ENCODE measurements at places on chromosomes 16 and 17.
A peak's percentile ranks its signal among the peaks of the same experiment; 100 is the strongest.

- no peak for DNase-seq
Observed at GRCh38 chr16:54510685-54511221, 224.2 kb upstream of the IRX3 start.

DNA sequence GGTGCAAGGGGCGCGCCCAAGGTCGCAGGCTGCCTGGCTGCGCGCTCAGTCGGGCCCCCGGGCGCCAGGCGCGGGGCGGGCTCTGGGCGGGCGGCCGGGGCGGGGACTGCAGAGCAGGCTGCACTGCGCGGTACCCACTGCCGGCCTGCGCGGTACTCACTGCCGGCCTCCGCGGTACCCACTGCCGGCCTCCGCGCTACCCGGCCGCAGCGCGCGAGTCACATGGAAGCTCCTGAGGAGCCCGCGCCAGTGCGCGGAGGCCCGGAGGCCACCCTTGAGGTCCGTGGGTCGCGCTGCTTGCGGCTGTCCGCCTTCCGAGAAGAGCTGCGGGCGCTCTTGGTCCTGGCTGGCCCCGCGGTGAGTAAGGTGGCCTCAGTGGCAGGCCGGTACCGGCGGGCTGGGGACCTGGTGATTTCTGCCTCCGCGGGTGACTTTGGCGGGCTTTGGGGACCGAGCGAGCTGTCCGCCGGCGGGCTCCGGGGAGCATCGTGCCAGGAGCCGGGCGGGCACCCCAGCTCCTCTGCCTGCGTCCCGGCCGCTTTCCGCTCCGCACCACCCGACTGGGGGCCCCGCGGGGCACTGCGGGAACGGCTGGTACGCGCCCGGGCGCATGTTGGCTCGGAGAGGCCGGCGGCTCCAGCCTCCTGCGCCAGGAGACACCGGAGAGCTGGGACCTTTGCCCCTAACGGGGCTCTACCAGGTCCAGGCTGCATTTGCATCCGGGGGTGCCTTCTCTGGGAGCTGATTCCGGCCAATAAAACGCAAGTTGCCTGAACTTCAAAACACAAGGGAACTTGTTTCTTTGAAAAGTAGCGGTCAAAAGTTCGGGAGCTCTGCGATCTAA, at the start of gene SLC47A1:
SLC47A1 (plus strand) TSS at position 137 of the 844 bp plus-strand sequence; CDS start at position 223, 86 bp downstream.
- no peak for DNase-seq

GRCh38 chr17:44065668-44066203, 735 bp downstream of the LSM12 start:
- no peak for DNase-seq

- DNase-seq: no peak
Observed at GRCh38 chr16:64866021-64866420, 255.8 kb downstream of the CDH11 start.

- DNase-seq: no peak
Observed at GRCh38 chr16:56732366-56732765, 2.4 kb downstream of the NUP93 start.

GRCh38 chr16:67857547-67858233, 10.2 kb upstream of the CENPT start:
- peak; percentile 38 for DNase-seq

- DNase-seq: peak; percentile 6
Observed at GRCh38 chr17:32265192-32265923, at the start of gene RHBDL3. Gene RHBDL3 (plus strand): TSS chr17:32265832. CDS start chr17:32266190, 358 bp downstream.

DNA sequence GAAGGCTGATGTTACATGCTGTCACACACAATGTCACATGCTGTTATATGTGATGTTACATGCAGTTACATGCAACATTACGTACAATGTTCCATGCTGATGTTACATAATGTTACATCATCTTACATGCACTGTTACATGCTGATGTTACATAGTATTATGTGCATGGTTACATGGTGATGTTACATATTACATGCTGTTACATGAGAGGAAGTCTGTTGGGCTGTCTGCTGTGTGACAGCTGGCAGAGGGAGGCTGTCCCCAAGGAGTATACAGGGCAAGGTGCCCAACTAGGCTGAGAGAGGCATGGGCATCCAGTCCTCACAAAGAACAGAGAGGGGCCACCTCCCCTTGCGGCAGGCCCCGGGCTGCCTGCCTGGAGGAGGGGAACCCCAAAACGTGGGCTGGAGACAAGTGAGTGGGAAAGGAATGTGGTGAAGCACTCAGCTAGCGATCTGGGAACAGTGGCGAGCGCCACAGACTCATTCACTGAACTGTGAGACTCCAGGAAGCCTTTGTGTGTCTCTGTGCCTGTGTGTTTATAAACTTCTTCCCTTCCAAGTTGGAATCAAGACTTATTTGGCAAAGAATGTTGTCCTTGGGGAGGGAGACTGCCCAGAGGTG, 30.6 kb downstream of the TMEM92 start:
- DNase-seq: no peak

DNA sequence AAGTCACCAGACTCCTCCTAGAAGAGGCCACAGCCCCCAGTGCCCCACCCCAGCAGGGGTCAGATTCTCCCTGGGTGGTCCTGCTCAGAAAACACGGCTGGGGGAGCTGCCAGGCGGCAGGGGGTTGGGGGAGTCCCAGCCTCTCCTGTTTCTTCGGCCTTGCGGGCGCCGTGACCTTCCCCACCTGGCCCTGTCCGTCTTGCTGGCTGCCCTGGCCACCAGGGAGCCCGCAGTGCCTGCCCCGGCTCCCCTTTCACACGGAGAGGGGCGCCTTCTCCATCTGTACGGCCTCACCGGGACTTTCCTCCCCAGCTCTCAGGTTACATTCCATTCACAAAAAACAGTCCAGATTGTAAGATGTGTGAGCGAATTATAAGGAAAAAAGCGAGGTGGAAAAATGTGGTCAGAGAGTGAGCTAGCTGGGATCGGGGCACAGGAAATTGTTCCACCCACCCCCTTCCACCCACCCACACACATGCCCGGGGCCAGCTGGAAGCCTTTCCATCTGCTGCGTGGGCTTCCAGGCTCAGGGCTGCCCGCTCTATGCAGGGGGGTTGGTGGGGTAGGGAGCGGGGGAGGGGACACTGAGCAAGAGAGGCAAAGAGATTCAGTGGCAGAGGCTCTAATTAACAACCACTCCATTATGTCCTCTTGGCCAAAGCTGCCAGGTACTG, 14.6 kb upstream of the CIBAR2 start:
- DNase-seq: no peak

- no peak for DNase-seq
Observed at GRCh38 chr17:57782647-57783337, 37.7 kb upstream of the CCDC182 start.

DNA sequence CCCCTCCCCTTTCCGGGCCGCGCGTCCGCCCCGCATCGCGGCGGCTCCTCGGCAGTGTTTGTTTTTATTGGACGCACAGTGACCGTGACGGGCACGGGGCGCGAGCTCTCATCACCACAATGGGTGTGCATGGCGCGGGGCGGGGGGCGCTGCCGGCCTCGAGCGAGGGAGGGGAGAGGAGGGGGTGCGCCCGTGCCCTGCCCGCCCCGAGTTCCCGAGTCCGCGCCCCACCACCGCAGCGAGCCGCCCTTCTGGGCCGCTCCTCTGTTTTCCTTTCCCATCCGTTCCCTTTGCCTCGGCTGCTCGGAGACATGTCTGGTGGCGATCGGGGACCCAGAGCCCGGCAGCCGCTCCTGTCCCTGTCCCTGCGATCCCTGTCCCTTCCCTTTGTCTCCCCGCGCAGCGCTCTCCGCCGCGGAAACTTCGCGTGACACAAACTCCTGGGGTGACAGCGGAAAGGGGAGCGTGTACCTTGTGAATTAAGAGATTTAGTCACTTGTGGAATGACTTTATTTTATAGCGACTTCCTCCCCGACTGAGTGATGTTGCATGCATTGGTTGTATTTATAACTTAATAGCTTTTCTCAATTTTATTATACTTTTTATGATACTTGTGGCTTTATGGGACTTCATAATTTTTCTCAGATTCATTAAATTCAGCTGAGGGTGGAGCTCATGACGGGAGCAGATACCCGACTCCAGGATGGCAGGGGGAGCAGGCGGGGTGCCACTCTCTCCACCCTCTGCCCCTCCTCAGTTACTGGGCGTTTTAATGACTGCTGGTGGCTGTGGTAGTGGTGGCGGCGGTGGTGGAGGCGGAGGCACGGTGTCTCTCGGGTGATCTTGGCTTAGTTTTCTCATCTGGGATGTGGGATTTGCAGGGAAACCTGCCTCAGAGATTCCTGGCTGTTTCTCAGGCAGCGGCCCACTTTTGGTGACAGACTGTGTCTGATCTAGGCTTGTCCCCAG, 40.8 kb downstream of the MRM1 start:
- no peak for DNase-seq

GRCh38 chr17:31329221-31329620, 7.8 kb upstream of the EVI2A start:
- DNase-seq: no peak

DNA sequence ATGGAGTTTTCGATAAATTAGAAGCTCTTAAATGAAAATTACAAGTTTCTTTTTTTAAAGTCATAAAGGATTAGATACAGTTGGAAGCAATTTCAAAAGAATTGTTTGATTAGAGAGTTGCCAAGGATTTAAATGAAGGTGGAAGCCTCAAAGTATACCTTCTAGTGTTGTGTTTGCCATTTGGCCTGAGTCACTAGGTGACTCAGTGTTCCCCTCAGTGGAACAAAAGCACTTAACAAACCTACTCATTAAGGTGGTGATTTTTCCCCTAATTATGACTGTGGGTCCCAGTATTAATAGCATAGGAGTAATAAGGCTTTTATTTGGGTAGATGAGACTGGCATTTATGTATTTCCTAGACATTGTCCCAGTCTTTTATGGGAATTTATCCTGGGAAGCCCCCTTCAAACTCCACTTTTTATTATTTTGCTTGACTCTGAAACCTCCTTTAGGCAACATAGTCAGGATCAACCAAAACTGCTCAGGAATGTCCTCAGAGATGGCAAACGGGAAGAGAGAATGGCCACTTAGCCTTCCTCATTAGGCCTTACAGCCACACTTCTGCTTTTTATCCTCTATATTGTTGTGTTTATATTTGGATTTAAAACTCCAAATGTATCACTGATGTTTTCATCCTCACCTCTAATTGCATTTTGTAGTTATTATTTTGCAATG, 161.0 kb downstream of the FTO start:
- DNase-seq: no peak

GRCh38 chr16:11560701-11561453, 25.8 kb downstream of the LITAF start:
- peak; percentile 92 for DNase-seq

DNA sequence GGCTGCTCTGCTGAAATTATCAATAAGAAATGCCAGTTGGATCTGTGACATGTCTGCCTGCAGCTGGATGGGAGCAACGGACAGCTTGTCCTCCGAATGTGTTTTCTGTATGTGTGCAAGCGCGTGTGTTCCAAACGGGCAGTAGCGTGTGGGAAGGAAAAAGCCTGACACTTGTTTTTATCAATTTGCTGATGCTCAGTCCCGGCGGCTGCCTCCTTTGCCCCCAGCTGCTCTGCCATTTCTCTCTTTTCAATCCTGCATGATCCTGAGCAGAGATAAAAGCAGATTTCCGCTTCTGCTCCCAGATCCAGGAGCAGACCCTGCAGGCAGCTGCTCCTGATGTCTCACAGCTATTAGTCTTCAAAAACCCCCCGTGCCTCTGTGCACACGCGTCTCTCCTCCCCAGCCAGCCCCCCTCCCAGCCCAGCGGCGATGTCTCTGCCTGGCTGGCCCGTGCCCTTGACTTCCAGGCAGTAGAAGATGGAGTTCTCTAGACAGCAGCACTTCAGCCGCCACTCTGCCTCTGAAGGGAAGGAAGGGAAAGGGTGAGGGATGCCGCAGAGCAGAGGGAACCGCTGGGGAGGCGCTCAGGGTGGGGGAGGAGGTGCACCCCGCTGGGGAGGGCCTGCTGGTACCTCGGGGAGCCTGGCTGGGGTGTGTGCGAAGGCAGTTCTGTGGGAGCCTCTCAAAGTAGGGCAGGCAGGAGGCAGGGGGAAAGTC, 4.1 kb downstream of the PRCD start:
- DNase-seq: no peak

- DNase-seq: no peak
Observed at GRCh38 chr17:41537990-41538389, 9.9 kb upstream of the KRT19 start.

GRCh38 chr16:89565256-89565505, 4.7 kb downstream of the RPL13 start:
- no peak for DNase-seq

DNA sequence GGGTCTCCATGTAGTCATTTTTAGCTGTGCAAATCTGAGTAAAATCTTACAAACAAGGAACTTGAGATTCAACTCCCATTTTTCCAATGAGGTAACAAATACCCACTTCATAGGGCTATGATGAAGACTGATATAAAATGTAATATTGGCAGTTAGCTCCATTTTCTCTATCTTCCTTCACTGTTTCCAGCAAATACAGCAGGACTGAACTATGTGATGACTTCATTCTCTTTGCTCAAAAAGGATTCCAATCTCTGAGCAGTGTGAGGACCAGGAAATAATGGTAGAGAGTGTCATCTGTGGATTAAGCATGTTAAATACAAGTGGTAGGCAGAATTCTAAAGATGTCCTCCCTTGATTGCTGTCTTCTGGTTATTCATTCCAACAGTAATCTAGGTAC, 18.3 kb downstream of the RND2 start:
- no peak for DNase-seq

- no peak for DNase-seq
Observed at GRCh38 chr17:81477173-81477572, 35.4 kb downstream of the ACTG1 start.

GRCh38 chr17:58569196-58569595, 54.8 kb upstream of the MTMR4 start:
- no peak for DNase-seq

DNA sequence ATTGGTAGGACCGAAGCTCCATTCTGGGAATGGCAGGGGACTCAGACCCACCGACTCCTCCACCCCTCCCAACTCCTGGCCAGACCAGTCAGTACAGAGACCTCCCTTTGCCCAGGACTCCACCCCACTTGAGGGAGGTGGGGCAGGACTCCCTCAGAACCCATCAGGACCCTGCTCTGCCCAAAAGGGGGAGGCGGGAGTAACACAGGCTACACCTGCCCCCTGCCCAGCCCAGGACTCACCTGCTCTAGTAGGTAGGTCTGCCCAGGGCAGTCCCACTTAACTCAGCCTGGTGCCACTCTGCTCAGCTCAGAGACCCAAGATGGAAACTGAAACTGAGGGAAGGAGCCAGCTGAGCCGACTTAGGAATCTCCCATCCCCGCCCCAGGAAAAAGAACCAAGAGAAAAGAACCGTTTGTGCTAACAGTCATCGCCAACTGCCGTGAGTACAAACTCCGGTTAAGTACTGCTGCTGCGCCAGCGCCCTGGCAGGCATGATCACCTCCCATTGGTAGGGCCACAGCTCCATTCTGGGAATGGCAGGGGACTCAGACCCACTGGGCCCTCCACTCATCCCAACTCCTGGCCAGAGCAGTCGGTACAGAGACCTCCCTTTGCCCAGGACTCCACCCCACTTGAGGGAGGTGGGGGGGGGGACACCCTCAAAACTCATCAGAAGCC, 503 bp downstream of the DHX58 start:
- no peak for DNase-seq

GRCh38 chr16:11499295-11500089, 87.2 kb downstream of the LITAF start:
- DNase-seq: no peak
